ENCODE measurements at places on chromosomes 2 and 18.

- no peak for DNase-seq
These were observed 13.5 kb downstream of the UXS1 start for GRCh38 chr2:106180602-106181001.

- DNase-seq, result no peak
These were observed 198.4 kb downstream of the RBM43 start for GRCh38 chr2:151063271-151063670.

DNA sequence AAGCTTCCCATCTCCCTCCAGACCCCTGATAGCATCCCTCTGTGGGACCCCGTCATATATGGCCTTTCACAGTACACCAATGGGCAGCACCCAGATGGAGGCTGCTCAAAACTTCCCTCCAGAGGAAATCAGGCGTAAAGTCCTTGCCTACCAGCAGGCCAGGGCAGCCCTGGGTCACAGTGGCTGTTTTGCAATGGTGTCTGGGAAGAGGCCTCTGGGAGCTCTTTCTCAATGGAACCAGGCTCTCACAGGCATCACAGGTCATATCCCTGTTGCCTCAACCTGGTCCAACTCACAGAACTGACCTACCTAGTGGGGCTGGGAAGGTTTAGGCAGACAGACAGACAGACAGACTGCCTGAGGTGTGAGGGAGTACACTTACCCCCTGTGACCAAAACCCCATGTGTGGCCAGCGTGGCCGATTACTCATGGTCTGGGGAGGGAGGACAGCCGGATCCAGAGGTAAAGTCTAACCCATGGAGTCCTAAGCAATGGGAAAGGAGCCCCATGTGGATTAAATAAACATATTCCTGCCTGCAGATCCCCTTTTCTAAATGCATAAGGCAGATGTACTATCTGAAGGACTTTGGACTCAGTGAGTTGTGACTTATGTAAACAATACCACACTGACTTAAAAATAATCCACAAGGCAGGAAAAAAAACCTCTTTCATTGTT, 58.2 kb downstream of the BCL2L11 start:
- no peak for DNase-seq

GRCh38 chr2:69771461-69771860, 29.5 kb downstream of the ANXA4 start:
- DNase-seq, result no peak

DNA sequence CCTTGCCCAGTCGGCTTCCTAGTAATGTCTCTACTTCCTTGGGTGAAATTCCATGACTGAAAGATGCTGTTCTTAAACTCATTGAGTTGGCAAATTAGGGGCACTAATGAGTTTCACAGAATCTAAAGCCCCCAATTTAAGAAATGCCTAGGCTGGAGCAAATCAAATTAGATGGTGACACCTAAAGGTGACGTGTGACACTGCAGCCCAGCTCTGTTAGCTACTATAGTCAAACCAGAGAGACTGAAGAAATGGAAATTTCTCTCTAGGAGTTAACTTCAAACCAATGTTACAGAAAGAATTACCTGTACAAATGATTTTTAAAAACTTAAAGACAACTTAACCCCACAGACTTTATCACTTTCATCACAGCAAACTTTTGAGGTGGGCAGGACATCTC, 37.2 kb downstream of the LCT start:
- DNase-seq, result no peak

DNA sequence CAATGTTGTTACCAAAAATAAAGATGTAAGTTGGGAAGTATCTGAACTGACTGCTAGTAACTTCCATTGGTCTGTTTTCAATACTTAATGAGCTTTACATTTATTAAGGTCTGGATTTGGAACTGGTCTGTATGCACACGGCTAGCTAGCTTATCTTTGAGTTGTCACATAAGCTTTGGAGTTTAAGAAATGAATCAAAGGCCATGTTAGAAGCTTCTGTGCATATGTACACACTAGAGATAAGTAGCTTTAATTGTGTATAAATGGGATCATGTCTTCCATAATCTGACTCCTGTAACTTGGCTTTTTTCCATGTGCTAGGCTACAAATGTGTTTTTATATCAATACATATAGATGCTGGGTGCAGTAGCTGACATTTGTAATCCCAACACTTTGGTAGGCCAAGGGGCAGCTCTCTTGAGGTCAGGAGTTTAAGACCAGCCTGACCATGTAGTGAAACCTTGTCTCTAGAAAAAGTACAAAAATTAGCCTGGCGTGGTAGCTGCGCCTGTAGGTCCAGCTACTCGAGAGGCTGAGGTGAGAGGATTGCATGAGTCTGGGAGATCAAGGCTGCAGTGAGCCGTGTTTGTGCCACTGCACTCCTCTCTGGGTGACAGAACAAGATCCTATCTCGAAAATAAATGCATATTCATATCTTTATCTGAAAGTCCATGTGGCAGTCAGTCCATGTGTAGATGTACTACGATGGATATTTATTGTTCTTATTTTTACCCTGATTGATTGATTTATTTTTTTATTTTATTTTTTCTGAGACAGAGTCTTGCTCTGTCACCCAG, 27.2 kb downstream of the ATIC start:
- no peak for DNase-seq

DNA sequence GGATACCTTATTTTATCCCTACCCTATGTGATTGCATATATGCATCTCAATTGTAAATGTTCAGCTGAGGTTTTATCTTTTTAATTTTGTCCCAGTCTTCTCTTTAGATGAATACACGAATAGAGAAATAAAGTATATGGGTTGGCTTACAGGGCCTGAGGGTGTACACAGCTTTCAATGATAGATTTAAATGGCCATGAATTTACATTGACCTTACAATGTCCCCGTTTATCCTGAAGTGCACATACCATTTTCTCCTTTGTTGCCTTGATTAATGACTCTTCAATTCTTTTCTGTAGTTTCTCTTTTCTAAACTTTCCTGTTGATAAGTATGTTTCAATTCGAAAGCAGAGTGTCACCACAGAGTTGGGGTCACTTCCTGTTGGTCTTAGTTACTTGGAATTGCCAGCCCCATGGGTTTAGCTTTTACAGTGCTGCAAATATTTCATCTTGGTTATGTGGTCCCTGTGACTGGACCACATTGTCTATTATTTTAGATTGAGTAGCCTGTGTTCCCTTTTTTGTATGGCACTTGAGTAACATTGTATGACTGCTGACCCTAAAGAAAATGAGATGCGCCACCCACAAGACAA, 1616.3 kb upstream of the ACVR2A start:
- no peak for DNase-seq

GRCh38 chr2:106038601-106039375, 155.3 kb downstream of the UXS1 start:
- DNase-seq, result no peak

DNA sequence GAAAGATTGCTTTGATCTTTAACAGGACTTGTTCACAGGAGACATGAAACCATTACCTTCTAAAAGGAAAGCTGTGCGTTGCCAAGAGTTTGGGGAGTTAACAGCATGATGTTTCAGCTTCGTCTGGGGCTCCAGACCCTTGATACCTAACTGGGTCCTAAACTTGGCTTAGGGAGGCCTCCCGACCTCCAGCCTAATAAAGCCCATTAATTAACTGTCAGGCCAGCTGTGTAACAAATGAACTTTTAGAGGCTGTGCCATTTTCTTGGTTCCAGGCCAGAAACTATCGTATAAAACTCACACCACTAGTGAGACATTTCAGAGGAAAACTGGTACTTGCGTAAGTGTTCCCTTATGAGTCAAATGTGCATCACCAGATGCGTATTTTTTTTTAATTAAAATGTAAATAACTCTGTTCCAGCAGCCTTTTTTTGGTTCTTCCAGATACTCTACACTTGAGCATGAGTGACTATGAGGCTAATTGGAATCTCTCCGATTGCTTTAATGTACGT, 236.5 kb downstream of the BCL2 start:
- no peak for DNase-seq

GRCh38 chr2:107325981-107326786, 440.2 kb upstream of the ST6GAL2 start:
- no peak for DNase-seq

DNA sequence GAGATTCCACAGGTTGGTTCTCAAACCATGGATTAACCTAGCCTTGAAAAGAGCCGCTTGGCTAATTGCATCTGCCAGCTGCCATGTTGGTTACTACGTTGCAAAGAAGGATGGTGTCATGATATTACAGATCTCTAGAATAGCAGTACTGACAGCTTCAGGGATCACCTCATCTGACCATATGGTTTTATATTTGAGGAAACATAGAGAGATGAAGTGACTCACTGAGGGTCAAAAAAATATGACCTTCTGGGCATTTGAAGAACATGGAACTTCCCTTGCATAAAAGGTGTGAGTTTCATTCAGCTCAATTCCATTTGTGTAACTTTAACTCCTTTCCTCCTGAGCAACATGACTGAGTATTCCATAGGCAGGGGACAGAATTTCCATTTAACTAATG, 242.3 kb downstream of the SETBP1 start:
- DNase-seq, result no peak

DNA sequence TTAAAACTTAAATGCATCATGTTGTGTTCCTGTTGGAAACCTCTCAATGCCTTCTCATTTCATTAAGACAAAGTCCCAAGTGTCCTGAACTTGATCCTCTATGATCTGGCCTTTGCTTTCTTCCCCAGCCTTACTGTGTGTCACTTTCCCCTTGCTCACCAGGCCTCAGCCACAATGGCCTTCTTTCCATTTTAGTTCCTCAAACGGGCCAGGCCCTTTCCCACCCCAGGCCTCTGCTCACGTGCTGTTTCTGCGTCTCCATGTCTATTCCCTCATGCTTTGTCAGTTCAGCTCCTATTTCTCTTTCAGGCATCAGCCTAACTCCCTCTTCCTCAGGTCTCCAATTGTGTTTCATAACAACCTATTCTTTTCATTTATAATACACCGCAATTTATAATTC, 19.5 kb downstream of the CXCR4 start:
- no peak for DNase-seq

DNA sequence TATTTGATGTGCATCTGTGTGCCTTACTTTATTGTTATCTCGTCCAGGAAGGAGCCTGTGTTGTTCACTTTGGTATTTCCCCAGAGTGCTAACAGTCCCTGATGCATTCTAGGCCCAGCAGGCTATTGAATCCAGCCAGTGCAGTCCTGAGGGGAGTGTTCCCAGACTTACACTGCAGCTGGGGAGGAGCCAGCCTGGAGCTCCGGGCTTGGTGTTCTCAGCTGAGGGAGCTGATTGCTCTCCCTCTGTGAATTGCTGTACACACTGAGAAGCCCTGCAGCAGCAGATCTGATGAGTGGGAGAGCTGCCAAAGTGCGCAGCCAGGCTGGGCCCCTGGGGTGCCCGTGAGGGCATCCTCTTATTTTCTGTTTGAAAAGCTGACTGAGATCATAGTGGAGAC, 159.2 kb downstream of the GALNT3 start:
- DNase-seq, result peak; percentile 89

- DNase-seq, result no peak
These were observed 859.1 kb upstream of the GCFC2 start for GRCh38 chr2:76569819-76570218.

DNA sequence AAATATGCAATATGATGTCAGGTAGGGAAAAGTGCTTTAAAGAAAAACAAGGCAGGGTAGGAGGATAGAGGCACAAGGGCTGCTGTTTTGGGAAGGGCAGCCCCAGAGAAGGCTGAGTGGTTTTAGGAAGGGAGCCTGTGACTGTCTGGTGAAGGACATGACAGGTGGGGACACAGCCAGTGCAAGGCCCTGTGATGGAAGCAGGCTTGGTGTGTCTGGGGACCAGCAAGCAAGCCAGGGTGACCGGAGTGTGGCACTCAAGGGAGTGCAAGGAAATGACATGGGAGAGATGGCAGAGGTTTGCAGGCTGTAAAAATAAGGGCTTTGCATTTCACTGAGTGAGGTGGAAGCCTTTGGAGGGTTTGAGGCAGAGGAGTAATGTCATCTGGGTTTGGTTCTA, 62.0 kb downstream of the LTBP1 start:
- DNase-seq, result no peak

DNA sequence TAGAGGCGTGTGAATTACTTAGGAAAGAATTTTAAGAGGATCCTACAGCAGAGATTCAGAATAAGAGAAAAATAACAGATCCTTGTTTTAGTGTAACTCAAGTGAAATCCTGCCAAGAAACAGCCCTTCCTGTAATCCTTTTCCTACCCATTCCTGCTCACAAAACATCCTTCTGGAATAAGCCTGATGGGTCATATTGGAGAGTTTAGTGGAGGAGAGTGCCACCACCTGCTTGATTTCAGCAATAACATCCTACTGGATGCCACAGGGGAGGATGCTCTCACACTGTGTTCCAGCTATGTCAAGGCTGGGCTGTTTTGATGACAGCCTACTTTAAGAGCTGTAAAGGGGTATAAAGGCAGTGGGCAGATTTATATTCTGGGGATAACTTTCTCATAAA, 54.8 kb upstream of the CCDC178 start:
- peak; percentile 31 for DNase-seq

GRCh38 chr2:172226244-172227061, 123.8 kb upstream of the DLX2 start:
- DNase-seq, result no peak

DNA sequence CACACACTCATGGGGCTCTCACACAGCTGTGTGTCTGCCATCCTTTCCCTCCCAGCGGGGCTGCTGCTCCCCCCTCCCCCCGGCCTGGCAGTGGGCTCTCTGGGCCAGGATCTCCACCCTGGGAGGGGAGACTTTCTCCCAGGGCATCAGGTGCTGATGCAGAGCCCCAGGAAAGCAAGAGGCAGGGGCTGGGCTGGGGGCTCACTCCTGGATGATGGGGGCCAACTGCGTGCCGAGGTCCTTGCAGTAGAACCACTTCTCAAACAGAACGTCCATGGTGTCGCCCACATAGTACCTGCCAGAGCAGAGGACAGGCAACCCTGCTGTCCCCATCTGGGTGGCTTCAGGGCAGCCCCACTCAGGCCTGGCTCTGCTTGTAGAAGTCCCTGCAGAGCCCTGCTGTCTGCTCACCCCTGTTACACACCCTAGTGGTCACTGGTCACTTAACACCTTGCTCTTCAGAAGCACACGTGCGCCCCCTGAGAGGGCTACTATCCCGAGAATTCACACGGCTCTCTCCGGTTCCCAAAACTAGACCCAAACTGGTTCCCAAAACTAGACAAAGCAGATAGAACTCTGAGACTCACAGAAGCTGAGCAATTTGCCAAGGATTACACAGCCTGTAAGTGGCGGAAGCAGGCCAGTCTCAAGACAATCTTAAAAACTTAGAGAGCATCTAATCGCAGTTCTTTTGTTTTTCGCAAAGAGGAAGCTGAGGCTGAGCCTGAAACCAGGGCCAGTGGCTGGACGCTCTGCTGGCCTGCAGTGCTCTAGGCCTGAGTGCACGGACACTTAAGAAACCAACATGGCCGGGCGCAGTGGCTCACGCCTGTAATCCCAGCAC, 6.6 kb upstream of the OXER1 start:
- DNase-seq, result no peak

- no peak for DNase-seq
These were observed 55.1 kb downstream of the MREG start for GRCh38 chr2:215958257-215958656.

DNA sequence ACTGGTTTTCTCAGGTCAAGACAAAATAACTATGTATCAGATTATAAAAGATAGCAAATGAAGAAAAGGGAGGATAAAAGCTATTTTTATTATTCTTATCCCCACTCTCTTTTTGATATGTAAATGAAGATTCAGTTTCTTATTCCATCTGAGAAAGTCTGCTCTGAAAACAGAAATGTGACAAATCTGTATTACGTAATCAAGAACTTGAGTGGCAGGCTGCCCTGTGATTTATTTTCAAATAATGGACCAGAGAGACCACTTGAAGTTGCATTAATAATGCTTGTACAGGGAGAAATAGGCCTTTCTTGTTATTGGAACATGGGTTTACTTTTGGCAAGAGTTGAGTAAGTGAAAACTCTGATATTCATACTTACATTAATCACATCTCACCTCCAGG, 727.4 kb downstream of the DPP10 start:
- DNase-seq, result no peak

All from NCI-H2081 treated with DMSO at 0.1 percent for 48 hours (cell line).